ENCODE measurements at places on chromosomes 5 and 9.

DNA sequence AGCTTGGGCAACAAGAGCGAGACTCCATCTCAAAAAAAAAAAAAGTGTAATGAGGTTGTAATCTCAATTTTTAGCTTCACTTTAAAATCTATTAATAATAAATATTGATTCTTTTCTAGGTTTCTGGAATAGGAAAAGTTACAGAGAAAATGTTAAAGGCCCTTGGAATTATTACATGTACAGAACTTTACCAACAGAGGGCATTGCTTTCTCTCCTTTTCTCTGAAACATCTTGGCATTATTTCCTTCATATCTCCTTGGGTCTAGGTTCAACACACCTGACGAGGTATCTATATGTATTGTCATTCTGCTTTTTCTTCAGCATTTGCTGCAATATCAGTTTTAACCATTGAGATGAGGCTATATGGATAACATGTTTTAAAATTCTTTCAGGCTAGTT is 26.6 kb upstream of the ANKDD1B start:
- DNase-seq = no peak

- DNase-seq = no peak
Measured at GRCh38 chr9:21154018-21154608, 12.3 kb downstream of the IFNA21 start.

DNA sequence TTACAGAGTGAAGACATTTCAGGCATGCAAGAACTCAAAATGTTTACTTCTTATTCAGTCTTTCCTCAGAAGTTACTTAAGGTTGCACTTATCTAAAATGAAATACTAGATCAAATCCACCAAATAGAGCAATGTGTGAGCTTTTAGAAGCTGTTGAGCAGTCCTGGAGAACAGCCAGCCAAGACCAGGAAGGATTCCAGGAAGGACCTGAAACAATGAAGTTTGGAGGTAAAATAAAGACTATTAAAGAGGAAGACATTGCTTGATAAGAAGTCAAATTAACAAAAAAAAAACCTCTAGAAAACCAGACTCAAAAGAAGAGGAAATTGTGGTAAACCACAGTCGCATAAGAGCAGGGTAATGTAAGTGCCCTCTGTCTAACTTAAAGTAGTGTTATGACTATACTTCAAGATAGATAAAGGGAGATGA is 156.2 kb upstream of the S1PR3 start:
- DNase-seq = no peak

DNA sequence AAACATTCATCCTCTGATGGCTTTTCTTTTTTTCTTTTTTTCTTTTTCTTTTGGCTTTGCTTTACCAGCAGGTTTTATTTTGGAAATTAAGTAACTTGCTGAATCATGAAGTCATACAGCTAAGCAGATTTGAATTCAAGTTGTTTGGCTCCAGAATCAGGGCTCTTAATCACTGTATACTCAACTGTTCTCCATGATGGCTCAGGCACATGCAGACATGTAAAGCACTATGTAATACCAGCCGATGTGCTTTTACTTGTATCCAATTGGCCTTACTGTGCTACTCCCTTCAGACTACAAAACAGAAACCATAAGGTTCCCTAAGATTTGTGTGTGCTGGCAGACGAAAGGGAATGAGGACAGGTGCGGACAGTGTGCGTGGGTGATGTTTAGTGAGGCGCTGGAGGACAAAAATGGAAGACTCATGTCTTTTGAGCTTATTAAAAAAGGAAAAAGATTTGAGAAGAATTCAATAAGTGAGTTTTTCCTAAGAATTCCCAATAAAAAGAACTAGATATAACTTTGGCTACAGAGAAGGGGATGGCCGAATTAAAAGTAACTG is 44.7 kb upstream of the OTP start:
- no peak for DNase-seq

GRCh38 chr5:52648726-52649125 is 139.0 kb upstream of the ITGA1 start:
- DNase-seq = no peak

GRCh38 chr5:139022528-139022927 is 147.4 kb upstream of the LRRTM2 start:
- DNase-seq = no peak

- DNase-seq = no peak
Measured at GRCh38 chr5:140882591-140882899, 621 bp downstream of the PCDHA13 start.
